NCI-H2171 (cell line): ENCODE measurements at places on chromosomes 13 and 19.

GRCh38 chr19:45820413-45821102 is 5.5 kb upstream of the RSPH6A start:
- DNase-seq = no peak

DNA sequence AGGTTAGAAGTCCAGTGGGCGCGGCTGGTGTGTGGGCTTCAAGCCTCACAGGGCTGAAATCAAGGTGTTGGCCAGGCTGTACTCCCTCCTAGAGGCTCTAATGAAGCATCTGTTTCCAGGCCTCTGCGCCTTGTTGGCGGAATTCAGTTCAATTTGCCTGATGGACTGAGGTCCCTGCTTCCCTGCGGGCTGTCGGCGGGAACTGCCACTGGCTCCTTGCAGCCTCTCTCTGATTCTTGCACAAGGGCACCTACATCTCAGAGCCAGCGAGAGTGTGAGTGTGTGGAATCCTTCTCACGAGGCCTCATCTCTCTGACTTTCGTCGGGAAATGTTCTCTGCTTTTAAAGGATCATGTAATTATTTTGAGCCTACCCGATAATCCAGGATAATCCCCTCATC is 128.6 kb downstream of the DLEU7 start:
- DNase-seq = no peak

- no peak for DNase-seq
Measured at GRCh38 chr19:47762615-47763308, 15.7 kb upstream of the SELENOW start.

GRCh38 chr19:35349614-35350521 is 2.2 kb downstream of the FFAR1 start:
- DNase-seq = no peak

DNA sequence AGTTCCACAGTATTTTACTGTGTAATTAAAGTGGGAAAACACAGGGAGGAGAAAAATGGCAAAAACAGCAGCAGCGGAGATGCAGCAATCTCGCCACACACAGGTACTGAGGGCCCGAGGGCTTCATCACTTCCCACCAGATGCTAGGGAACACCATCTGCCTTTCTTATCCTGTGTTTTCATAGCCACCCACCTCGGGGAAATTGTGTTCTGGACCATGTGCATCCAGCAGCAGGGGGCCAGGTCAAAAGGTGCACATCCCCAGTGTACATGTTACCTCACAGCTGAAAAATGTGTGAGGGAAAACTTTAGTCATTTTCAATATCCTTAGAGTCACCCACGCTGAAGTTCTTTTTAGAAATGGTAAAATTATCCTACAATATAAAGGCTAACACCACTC is 30.2 kb downstream of the PDCD5 start:
- DNase-seq = peak; percentile 54

DNA sequence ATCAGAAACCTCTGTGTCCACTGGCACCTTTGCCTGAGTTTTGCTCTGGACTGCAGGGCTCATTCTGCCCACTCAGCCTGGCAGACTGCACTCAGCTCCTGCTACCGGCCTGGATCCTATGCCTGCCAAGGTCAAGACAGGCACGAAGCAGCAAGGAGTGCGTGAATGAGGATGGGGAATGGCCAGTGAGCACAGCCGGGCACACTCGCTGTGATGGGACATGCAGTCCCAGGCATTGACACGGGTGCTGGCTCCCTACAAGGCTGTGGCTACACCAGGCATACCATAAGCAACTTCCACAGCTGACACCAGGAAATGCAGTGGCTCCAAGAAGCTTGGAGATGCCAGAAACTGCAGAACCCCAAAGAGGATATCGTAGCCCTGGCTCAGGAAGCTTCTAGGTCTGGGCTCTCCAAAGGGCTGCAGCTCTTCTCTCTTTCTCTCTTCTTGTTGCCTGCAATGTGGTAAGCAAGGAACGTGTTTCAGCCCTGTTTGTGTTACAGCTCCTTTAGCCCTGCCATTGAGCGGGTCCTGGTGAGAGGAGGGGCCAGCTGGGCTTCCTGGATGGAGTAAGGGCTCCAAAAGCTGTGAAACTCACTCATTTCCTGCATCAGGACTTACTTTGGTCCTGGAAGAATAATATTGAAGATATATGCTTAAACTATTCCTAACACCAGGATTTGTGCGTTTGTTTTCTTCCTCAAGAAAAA is 832.6 kb upstream of the SLITRK5 start:
- DNase-seq = no peak

DNA sequence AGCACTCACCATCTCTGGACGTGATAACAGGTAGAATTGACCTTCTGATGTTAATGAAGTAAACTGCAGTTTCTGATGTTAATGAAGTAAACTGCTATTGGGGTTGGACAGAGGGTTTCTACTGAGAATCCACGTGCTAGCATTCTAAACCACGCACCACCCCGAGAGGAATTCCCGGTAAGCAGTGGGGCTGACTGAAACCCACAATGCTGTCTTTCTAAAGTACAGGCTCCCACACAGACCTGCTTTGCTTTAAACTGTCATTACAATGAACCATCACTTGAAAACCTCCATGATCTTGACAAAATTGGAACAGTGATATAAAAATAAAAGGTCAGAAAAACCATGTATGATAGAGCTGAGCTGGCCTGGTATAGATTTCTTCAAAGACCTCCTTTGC is 559.0 kb downstream of the FGF9 start:
- DNase-seq = no peak

DNA sequence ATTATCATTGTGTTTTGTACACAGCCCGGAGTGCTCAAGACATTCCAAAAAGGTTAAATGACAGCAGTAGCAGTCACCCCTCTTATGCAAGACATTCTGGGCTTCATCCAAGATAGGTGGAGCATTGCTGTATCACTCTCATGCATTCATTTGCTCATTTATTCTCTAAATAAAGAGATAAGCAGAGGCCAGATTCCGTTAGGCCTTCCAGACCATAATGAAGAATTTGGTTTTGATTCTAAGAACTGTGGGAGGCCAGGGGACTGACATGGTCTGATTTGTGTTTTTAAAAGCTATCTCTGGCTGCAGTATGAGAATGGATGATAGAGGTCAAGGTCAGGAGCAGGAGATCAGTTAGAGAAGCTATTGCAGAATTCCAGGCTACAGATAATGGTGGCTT is 145.8 kb downstream of the KCNRG start:
- no peak for DNase-seq

- no peak for DNase-seq
Measured at GRCh38 chr13:80901111-80901510, 560.2 kb upstream of the SPRY2 start.

DNA sequence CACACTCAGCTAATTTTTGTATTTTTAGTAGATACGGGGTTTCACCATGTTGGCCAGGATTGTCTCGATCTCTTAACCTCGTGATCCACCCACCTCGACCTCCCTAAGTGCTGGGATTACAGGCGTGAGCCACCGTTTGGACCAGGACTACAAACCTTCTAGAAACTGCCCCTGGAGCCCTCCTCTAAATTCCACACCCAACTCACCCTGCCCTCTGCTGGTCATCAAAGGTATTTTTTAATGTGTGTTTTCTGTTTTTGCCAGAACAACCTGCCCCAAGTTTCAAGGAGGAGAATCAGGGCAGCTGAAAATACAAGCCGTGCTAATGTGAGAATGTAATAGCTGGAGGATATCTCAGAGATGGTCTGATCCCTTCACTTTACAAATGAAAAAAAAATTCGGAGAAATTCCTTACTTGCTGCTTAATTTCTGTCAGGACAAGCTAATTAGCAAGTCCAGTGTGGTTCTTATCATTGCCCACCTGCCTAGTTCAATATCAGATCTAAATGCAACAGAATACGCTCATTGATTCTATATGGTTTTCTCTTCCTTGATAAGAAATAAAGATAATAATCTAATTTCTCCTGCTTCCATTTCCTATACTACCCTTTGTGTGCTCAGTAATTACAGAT is 4.1 kb downstream of the ATP8A2 start:
- DNase-seq = no peak

DNA sequence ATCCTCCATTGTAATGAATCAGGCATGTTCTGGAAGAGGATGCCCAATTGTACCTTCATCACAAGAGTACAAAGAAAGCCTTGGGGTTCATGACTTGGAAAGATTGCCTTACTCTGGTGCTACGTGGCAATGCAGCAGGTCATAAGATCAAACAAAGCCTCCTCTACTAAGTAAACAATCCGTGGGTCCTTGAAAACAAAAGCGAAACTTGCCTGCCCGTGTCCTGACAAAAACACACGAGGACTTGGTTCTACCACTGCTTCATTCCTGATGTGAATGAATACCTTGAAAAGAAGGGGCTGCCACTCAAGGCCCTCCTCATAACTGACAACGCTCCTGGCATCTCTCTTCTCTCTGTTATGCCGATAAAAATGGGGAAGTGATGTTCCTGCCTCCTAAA is 18.9 kb downstream of the ZNF563 start:
- DNase-seq = no peak

- no peak for DNase-seq
Measured at GRCh38 chr13:49225223-49226042, 5.3 kb downstream of the MLNR start.

GRCh38 chr13:52845766-52846566 is 2.5 kb downstream of the PCDH8 start:
- no peak for DNase-seq

GRCh38 chr19:10517760-10518443 is 655 bp upstream of the S1PR5 start:
- peak; percentile 65 for DNase-seq

GRCh38 chr13:113351514-113352026 is 12.4 kb downstream of the GRTP1 start:
- DNase-seq = no peak
